Heart left ventricle (tissue), 16 donors: ENCODE measurements at places on chromosomes 13 and 19. TPM values are rescaled to one million over a fixed set of nuclear protein-coding genes. Genes with fewer than 3 reads are reported as not detected.

- H3K27me3 ChIP-seq = no peaks in the 10 kb centered on the region
- H3K36me3 ChIP-seq = no peaks in the 10 kb centered on the region
- no peak for DNase-seq
- H3K4me1 ChIP-seq = peaks cover 66% of the 10 kb centered on the region
Observed at GRCh38 chr13:48571126-48571913, 38.4 kb upstream of the RCBTB2 start.

- no peaks in the 10 kb centered on the region for H3K36me3 ChIP-seq
- no peaks in the 10 kb centered on the region for H3K4me1 ChIP-seq
- no peak overlapping the region for H3K4me3 ChIP-seq
- no peak overlapping the region for H3K27ac ChIP-seq
Observed at GRCh38 chr13:55887561-55887960, 1253.2 kb upstream of the PRR20A start.

DNA sequence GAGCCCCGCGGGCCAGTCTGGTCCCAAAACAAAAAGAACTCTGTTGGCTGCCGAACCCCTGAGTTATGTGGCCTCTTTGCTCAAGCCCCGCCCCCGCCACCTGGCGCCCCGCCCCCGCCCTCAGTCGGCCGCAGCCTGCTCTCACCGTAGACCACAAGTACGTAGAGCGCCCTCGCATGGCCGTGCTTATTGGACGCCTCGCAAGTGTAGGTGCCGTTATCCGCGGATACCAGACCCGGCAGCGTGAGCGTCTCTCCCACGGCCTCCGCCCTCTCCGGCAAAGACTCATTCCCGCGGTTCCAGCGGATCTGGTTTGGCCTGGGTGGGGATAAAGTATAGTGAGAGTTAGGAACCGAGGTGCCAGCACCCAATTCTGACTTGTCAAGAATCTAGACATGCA is 5.5 kb upstream of the ZNF428 start:
- no peak overlapping the region for H3K4me3 ChIP-seq
- no peaks in the 10 kb centered on the region for H3K36me3 ChIP-seq
- no peak overlapping the region for H3K27ac ChIP-seq
- no peaks in the 10 kb centered on the region for H3K27me3 ChIP-seq

- H3K36me3 ChIP-seq = peaks cover 26% of the 10 kb centered on the region
- peaks cover 15% of the 10 kb centered on the region for H3K4me1 ChIP-seq
- peak overlapping the region; percentile 98 for H3K27ac ChIP-seq
- peak overlapping the region; percentile 59 for H3K4me3 ChIP-seq
- peak; percentile 77 for DNase-seq
Observed at GRCh38 chr19:45779231-45780145, 2.8 kb downstream of the DMPK start.

DNA sequence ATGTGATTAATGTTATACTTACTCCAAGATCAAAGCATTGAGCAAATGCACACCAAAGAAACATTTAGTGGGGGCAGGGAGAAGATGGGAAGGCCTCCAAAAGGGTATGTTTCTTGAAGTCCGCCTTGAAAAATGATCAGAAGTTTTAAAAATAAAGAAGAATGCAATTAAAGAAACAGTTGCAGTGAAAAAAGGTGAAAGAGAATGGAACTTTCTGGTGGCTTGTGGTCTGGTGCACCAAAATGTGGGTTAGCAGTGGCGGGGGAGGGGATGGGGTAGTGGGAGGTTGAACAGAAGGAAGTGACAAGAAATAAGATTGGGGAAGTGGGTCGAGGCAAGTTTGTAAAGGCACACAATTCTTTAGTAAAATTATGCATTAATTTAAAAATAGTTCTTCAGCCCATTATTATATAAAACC is 2.5 kb downstream of the LCP1 start:
- H3K27me3 ChIP-seq = no peaks in the 10 kb centered on the region
- DNase-seq = peak; percentile 61
- H3K4me3 ChIP-seq = peak overlapping the region; percentile 36
- H3K27ac ChIP-seq = no peak overlapping the region
- no peaks in the 10 kb centered on the region for H3K36me3 ChIP-seq

GRCh38 chr19:40633207-40633606 is 32.0 kb downstream of the LTBP4 start:
- no peaks in the 10 kb centered on the region for H3K27me3 ChIP-seq
- no peak overlapping the region for H3K27ac ChIP-seq
- no peak for DNase-seq
- H3K36me3 ChIP-seq = peaks cover 30% of the 10 kb centered on the region
- H3K4me3 ChIP-seq = no peak overlapping the region
- H3K4me1 ChIP-seq = peaks cover 13% of the 10 kb centered on the region

GRCh38 chr19:29620931-29621351 is 14.9 kb downstream of the POP4 start:
- H3K36me3 ChIP-seq = no peaks in the 10 kb centered on the region
- no peak for DNase-seq
- no peaks in the 10 kb centered on the region for H3K27me3 ChIP-seq
- H3K4me1 ChIP-seq = no peaks in the 10 kb centered on the region
- H3K27ac ChIP-seq = no peak overlapping the region
- no peak overlapping the region for H3K4me3 ChIP-seq

The TNNI3 gene
- total RNA-seq = 8,707 TPM

DNA sequence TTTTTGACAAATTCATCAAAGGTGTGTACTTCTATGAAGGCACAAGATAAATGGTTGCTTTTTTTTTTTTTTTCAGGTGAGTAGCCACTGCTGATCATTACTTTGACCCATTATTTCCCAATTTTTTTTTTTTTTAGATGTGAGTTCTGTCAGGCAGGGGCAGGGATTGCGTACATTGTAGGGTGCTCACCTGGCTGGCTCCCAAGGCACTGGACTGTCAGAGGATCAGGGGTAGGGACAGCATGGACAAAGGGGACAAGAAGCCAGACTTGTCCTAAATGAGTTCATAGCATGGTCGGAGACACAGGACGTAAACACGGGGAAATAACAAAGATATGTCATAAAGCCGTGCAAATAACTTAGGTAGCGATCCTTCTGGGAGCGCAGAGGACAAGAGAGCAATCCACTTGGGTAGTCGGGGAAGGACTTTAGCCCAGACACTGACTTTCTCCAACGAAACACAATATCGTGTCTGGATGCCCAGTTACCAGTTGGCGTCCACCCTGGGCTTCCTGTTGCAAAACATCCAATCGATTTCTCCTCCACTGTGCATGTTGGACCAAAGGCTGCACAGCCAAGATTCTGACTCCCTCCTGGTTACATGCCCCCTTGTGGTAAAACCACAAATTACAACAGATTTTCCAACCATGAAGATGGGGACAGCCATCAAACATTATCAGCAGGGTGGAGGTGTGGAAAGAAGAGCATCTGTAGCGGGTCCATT is 27.5 kb upstream of the KATNAL1 start:
- H3K36me3 ChIP-seq = no peaks in the 10 kb centered on the region
- H3K27me3 ChIP-seq = no peaks in the 10 kb centered on the region
- no peak overlapping the region for H3K4me3 ChIP-seq
- H3K27ac ChIP-seq = no peak overlapping the region

- no peaks in the 10 kb centered on the region for H3K36me3 ChIP-seq
- H3K27ac ChIP-seq = peak overlapping the region; percentile 63
- no peaks in the 10 kb centered on the region for H3K27me3 ChIP-seq
- H3K4me1 ChIP-seq = peaks cover 47% of the 10 kb centered on the region
Observed at GRCh38 chr13:39455521-39456175, 147.3 kb downstream of the LHFPL6 start.

DNA sequence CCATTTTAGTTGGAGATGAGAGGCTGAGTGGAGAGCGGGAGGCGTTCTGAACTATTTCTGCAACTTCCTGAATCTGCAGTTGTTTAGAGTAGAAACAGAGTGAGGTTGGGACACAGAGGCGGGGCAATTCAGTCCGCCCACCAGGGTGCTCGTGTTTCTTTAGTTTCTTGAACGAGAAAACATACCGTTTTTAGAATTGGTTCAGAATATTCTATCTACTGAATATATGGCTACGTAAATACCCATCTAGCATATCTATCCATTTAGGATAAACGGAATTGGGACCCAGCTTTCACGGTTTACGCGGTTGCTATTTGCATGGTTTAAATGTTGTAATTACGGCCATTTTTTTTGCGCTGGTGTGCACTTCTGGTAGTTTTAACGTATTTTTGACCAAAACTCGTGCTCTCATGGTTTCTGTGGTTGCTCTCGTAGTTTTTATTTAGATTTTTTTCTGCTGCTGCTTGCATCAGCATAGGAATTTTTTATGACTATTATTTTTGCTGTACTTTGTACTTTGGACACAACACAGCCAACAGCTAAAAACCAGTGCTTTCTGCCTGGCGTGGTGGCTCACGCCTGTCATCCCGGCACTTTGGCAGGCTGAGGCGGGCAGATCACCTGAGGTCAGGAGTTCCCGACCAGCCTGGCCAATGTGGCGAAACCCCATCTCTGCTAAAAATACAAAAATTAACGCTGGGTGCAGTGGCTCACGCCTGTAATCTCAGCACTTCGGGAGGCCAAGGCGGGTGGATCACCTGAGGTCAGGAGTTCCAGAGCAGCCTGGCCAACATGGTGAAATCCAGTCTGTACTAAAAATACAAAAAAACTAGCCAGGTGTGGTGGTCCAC is 32.7 kb downstream of the TIMM13 start:
- H3K36me3 ChIP-seq = no peaks in the 10 kb centered on the region
- no peak for DNase-seq
- no peak overlapping the region for H3K27ac ChIP-seq
- H3K27me3 ChIP-seq = peaks cover 18% of the 10 kb centered on the region
- no peaks in the 10 kb centered on the region for H3K4me1 ChIP-seq

The EPSTI1 gene
- total RNA-seq = 1.9 TPM

The IL4I1 gene
- 21.6 TPM for total RNA-seq

GRCh38 chr13:106398289-106398688 is 137.2 kb downstream of the EFNB2 start:
- DNase-seq = no peak
- H3K4me3 ChIP-seq = no peak overlapping the region
- no peaks in the 10 kb centered on the region for H3K4me1 ChIP-seq
- no peaks in the 10 kb centered on the region for H3K27me3 ChIP-seq
- no peaks in the 10 kb centered on the region for H3K36me3 ChIP-seq
- no peak overlapping the region for H3K27ac ChIP-seq

DNA sequence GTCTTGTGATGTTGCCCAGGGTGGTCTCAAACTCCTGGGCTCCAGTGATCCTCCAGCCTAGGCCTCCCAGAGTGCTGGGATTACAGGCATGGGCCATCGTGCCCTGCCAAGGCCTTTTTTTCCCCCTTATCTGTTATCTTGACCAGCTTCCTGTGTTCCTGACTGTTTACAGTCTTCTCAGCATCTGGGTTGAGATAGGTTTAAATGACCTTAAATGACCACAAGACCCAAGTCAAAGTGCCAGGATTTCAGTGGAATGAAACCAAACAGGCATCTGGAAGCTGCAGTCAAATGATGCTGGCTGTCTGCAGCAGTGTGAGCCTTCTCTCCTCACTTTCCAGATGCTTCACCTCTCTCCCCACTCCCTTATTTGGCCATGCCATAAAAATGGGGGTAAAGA is 114.2 kb upstream of the CLDN10 start:
- H3K27ac ChIP-seq = no peak overlapping the region
- no peaks in the 10 kb centered on the region for H3K4me1 ChIP-seq
- DNase-seq = no peak
- no peak overlapping the region for H3K4me3 ChIP-seq

GRCh38 chr19:54449701-54450069 is 686 bp downstream of the LENG8 start:
- peaks cover 26% of the 10 kb centered on the region for H3K36me3 ChIP-seq
- H3K27me3 ChIP-seq = no peaks in the 10 kb centered on the region
- peak overlapping the region; percentile 98 for H3K27ac ChIP-seq
- peaks cover 35% of the 10 kb centered on the region for H3K4me1 ChIP-seq
- DNase-seq = no peak
- peak overlapping the region; percentile 94 for H3K4me3 ChIP-seq

DNA sequence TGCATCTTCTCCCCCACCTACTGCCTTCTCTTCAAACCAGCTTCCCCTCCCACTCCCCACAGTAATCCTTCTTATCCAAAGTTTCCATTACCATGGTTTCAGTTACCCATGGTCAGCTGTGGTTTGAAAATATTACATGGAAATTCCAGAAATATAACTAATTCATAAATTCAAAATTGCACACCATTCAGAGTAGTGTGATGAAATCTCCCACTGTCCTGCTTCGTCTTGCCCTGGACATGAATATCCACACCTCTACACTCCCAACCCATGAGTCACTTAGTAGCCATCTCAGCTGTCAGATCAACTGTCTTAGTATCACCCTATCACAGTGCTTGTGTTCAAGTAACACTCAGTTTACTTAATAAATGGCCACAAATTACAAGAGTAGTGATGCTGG is 3.8 kb upstream of the KCTD12 start:
- DNase-seq = no peak
- no peaks in the 10 kb centered on the region for H3K27me3 ChIP-seq
- H3K27ac ChIP-seq = no peak overlapping the region
- H3K4me3 ChIP-seq = no peak overlapping the region
- H3K36me3 ChIP-seq = no peaks in the 10 kb centered on the region

DNA sequence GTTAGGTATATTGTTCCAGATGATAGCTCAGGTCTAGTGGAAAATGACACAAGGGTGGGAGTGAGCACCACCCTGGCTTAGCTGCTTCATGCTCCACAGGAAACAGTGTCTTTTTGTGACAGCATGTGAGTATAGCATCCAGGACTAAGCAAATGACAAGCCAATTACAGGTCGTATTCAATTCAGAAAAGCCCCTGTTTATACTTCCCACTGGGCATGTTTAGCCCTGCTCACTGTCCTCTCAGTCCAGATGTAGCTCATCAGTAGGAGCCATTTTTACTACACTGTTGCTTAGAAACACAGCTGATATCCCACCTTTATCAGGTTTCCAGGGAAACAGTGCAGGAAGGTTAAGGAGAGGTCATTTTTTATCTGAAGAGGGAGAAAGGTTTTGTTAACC is 8.0 kb downstream of the ABHD13 start:
- no peaks in the 10 kb centered on the region for H3K36me3 ChIP-seq
- no peak overlapping the region for H3K4me3 ChIP-seq
- DNase-seq = no peak
- H3K27me3 ChIP-seq = no peaks in the 10 kb centered on the region

GRCh38 chr13:90910018-90910639 is 437.4 kb upstream of the MIR17HG start:
- H3K36me3 ChIP-seq = no peaks in the 10 kb centered on the region
- no peaks in the 10 kb centered on the region for H3K4me1 ChIP-seq
- DNase-seq = no peak
- H3K4me3 ChIP-seq = no peak overlapping the region
- no peak overlapping the region for H3K27ac ChIP-seq

DNA sequence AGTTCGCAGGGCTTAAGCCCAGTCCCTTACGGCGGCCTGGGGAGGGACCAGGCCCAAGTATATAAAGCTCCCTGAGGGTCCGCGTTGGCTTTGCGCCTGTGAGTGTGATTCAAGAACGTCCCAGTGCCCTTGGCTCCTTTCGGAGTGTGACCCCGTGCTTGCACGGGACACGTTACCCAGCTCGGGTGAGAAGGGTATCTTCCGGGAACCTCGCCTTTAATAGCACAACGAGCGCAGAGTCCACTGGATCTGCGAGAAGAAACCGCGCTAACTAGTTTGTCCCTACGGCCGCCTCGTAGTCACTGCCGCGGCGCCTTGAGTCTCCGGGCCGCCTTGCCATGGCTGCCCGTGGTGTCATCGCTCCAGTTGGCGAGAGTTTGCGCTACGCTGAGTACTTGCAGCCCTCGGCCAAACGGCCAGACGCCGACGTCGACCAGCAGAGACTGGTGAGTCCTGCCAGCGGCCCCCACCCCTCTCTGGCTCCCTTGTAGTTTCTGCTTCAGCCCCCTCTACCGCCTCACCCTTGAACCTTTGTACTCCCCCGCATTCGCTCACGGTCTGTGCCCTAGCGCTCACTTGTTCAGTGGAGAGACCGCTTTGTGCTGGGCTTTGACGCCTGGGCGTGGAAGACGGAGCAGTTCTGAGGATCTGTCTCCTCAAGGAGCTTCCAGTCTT is at the start of gene DNAJC15:
DNAJC15 (plus strand) TSS at position 298 of the 675 bp plus-strand sequence; CDS start at position 339, 41 bp downstream.
- peak within 1 kb of the TSS; percentile 75 for H3K4me3 ChIP-seq
- no peaks in the 10 kb centered on the region for H3K27me3 ChIP-seq
- H3K36me3 ChIP-seq = peaks cover 5% of the 10 kb centered on the region
- DNase-seq = peak; percentile 90

The MAG gene
- total RNA-seq = not detected
